Stimulated activated CD4-positive, alpha-beta T cell treated with anti-CD3 and anti-CD28 coated beads, Interleukin-15, amount 100 ng/mL, for 24 hours (primary cell): ENCODE measurements at places on chromosomes 6 and 20.

DNA sequence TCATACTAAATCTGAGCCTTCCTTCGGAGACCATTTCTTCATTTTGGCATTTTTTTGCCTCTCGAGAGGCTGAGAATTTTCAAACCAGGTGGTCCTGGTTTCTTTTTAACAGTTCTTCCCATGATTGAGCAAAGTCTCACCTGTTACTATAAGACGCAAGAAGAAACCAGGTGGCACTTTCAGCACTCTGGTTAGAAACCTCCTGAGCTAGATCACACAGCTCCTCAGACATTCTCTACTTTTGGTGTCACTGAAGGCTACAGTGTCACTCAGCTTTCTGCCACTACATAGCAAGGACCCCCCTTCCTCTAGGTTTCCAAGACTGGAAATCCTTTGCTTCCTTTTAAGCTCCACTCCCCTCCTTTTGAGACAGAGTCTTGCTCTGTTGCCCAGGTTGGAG is 7.3 kb downstream of the IFNGR1 start:
- no peak for DNase-seq

DNA sequence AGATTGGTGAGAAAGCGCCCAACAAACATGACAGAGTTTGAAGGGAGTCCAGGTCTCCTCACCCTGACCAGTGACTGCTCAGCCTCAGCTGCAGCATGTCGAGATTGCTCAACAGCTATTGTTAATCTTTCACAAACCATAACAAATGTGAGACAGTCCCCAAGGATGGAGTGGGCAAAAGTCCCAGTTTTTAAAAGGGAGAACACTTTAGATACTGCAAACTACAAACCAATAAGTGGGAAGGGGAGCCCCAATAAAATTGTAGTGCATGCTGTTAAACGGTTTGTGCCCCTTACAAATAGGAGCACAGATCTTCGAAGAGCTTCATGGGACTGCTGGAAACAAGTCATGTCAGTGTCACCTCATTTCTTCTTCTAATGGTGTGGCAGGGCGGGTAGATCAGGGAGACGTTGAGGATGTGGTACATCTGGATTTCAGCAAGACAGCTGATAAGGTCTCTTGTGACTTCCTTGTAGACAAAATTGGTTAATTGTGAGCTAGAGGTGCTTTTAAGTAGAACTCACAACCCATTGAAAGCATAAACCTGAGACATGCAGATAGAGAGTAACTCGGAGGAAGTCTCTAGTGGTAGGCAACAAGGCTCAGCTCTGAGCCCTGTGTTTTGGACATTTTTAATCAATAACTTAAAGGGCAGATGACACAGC is 134.0 kb upstream of the ARMC2 start:
- no peak for DNase-seq

- DNase-seq, result no peak
Measured at GRCh38 chr6:3742076-3742425, 9.5 kb downstream of the PXDC1 start.

DNA sequence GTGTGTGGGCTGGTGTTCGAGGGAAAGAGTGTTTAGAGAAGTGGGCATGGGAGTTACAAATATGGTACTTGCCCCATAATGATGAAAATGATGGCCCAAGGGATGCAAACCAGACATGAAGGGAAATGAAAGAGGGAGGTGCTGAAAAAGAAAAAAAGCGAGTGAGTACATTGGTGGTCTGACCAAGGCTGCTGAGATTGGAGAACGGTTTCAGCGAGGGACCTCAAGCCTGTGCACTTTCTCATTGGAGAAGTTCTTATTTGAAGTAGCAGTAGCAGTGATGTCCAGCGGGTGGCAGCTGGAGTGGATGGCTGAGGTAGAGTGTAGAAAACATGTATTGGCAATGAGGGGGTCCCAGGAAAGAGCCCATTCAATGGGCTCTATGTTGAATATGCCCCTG is 54.8 kb downstream of the TNFAIP3 start:
- DNase-seq, result no peak

GRCh38 chr20:63658749-63659187 is 656 bp downstream of the RTEL1 start:
- peak; percentile 53 for DNase-seq

GRCh38 chr20:3677733-3678132 is 4.1 kb downstream of the ADAM33 start:
- DNase-seq, result no peak

DNA sequence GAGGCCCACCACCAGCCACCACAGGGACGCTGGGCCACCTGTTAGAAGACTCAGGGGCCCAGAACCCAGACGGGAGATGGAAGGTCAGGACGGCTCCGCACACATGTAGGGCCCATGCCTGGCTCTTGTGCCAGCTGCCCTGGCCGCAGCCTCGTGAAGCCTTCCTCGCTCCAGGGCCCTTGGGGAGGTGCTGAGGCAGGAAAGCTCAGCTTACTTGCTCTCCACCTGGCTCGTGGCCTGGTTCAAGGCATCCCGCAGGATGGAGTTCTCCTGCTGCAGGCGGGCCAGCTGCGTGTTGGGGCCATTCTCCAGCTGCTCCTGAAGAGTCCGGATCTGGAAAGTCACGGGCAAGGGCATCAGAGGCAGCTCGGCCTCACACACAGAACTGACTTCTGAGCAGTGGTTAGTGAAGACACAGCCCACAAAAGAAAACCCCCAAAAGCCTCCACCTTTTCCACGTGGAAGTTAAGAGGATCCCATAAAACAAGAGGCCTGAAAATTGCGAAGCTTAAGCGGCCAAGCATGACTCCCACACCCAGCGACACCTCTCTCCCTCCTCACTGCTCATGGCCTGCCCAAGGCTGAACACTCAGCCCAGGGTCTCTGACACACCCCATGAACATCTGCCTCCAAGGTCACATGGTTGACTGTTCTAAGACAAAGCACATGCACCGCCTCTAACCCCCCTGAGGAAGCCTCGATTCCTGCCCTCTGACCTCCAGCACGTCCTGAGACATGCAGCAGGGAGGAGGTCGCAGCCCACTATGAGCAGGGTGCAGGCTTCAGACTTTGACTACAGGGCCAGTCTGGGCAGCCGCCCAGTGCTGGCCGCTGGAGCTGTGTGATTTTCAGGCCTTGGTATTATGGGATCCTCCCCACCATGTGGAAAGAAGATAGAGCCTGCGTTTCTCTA is 46.5 kb downstream of the RRBP1 start:
- no peak for DNase-seq

GRCh38 chr6:2956930-2957685 is 14.3 kb downstream of the SERPINB6 start:
- no peak for DNase-seq

DNA sequence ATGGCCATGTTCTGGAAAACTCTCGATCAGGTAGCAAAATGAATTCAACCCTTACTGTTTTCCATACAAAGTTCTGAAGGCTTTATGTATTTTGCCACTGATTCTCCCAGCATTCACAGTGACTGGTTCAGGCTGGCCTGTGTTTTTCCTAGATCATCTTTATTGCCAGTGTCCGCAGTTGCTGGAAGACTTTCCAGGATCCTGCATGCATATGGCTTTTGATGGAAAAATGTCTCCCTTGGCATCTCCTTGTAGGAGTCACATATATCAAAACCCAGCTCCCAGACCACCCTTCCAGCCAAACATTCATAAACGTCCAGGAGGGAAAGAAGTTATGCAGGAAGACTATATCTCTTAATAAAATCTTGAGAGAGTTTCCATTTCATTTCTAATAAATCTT is 588.8 kb downstream of the MAFB start:
- no peak for DNase-seq

GRCh38 chr6:6748001-6748400 is 159.5 kb downstream of the LY86 start:
- DNase-seq, result no peak

DNA sequence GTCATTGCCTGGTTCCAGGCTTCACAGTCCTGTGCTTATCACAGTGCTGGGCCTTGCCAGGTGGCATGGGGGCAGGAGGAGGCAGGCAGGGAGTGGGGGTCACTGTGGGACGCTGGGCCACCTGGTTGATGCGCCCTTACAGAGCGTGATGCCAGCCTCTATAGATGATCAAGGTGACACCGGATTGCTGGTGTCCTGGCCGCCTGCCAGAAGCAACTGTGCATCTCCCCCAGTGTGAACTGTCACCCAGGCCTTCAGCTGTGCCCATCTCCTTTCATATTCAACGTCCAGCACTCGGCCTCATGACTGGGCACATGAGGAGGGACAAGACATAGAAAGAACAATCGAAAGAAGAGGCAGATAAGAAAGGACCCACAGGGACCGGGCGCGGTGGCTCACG is 318.9 kb downstream of the TAF4 start:
- no peak for DNase-seq

DNA sequence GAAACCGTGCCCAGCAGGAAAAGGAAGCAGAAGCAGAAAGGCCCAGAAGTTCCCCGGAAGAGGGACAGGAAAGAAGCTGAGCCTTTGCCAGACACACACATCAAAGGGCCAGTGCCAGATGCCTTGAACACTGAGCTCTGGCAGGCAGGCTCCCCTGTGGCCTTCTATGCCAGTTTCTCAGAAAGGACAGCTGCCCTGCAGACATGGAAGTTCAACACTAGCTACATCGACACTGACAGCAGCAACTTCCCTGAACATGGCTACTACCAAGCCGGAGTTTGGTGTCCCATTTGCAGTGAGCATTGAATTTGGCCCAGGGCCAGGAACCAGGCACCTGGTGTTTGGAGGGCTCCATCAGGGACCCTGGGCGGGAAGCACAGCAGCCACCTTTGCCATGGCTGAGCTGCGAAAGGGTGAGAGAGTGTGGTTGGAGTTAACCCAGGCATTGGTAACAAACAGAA is 8.0 kb upstream of the RAET1E start:
- DNase-seq, result no peak

DNA sequence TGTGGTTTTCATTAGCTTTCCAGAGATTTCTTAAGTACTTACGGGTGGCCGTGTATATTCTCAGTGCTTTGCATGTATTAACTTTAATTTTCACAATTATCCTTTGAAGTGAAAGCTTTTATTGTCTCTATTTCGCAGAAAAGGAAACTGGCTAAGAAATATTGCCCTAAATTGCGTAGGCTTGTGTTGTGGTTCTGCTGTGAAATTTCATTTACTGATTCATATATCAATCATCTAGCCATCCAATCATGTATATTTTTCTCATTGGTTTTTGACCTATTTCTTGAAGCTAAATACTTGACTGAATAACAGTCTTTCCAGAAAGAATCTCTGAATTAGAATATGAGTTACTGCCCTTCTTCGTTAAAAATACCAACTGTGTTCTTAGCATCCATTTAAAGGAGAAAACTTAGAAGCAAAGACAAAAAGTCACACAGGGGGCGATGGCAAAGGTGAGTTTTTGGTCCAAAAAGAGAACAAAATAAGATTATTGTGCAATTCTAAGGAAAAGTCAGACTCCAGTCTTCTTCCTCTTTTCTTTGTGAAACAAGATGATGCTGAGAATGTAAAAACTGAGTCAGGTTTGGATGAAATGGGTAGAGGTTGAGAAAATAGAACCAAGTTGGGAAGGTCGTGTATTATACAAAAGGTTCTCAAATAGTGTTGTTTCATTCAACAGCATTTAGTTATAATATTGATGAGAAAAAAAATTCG is 1.4 kb downstream of the CYB5R4 start:
- no peak for DNase-seq

DNA sequence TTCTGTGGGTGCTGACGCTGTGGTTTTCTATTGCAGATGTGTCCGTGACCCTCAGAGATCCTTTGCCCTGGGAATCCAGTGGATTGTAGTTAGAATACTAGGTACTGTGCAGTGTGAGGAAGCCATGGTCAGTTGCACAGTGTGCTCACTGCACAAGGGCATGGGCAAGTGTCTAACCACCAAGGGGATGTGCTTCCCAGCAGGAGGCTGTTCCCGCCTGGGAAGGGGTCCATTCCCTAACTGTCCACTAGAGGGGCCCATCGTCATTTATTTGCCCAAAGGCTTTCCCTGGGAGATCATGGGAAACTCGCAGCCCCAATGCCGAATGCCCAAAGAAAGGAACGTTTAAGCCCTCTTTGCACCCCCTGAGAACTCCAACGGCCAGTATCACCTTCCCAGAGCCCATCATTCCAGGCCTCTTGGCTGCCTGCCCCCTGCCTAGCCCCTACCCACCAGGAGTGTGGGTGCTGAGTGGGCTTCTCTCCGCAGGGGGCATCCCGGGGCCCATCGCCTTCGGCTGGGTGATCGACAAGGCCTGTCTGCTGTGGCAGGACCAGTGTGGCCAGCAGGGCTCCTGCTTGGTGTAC is 26.2 kb downstream of the SLCO4A1 start:
- DNase-seq, result peak; percentile 43

- DNase-seq, result no peak
Measured at GRCh38 chr6:107830060-107830459, 5.9 kb upstream of the SCML4 start.

- DNase-seq, result no peak
Measured at GRCh38 chr20:35192118-35192872, 20.4 kb downstream of the PROCR start.

DNA sequence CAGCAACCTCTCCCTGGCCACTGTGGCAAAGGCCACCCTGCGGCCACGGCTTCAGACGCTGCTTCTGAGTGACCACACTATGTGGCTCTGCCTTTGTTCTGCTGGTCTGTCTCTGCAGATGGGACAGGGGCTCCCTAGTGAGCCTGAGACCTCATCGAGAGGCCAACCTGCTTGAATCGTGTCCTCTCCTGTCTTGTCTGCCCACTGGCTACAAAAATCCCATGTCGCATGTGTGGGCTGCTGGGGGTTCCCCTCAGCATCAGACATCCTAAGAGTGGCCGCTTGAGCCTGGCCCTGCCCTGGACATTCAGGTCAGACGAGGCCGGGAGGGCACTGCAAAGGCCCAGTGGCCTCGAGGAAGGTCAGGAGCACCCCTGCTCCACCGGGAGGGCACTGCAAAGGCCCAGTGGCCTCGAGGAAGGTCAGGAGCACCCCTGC is 222.9 kb downstream of the DLL1 start:
- no peak for DNase-seq

GRCh38 chr20:50541606-50542041 is 31.4 kb downstream of the PTPN1 start:
- no peak for DNase-seq
